ENCODE measurements at places on chromosomes 13 and 19. TPM values are rescaled to one million over a fixed set of nuclear protein-coding genes. Genes with fewer than 3 reads are reported as not detected.

GRCh38 chr19:11814700-11815035 lies 595 bp downstream of the ZNF440 start:
- DNase-seq, result peak; percentile 42

DNA sequence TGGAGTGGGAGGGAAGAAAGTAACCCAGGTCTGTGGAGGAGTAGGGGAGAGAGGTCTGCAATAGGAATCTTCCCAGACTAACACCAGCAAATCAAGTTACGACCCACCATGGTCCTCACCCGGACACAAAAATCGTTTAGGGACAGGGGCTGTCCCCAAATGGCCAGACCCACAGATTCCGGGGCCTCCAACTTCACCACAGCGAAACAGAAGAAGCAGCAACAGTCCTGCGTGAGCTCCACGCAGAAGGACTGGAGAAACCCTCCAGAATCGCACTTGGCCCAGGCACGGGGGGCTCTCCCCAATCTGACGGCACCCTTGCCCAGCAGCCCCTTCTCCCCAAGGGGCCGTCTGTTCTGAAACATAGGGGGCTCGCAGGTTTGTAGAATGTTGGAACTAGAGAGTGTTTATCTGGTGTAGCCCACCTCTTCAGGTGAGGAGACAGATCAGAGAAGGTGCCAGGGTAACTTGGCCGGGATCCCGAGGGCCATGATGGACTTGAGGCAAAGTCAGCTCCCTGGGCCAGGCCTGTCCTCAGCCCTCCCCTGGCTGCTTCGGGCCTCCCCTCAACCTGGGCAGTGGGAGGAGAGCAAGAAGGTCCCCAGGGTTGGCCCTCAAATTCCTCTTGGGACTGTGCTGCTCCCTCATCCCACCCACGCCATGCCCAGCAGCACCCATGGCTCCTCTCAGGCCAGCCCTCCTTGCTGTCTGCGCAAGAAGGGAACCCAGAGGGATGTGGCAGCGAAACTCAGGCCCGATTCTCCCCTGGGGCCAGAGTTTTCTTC lies 82.5 kb upstream of the GPR183 start:
- no peak for DNase-seq

- DNase-seq, result no peak
Observed at GRCh38 chr19:46722421-46723022, 5.6 kb upstream of the PRKD2 start.

- no peak for DNase-seq
Observed at GRCh38 chr13:114059946-114060860, 72.2 kb downstream of the RASA3 start.

- DNase-seq, result no peak
Observed at GRCh38 chr19:45009625-45010255, 8.5 kb downstream of the RELB start.

DNA sequence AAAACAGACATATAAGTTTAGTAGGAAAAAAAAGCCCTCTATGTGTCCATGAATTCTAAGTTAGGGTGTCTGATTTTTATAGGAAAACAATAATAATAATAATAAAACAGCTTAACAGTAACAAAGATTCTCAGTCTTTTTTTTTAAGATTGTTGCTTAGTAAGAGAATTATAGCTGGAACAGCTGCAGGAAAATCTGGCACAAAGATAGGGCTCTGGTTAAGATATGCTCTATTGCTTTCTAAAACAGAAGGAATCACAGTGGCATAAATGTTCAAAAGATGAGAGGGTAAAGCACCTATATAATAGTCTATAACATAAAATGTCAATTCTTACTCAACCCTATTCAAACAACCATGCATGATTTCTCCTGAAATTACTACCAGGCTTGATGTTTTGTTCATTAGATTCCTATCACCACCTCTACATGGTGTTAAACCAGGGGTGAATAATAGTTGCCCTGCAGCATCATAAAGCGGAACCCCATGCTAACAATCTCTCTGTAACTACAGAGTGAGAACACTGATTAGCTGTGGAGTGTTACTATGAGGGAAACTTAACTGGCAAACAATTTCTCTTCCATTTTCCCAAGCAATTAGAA lies 541.4 kb upstream of the MIR17HG start:
- no peak for DNase-seq

DNA sequence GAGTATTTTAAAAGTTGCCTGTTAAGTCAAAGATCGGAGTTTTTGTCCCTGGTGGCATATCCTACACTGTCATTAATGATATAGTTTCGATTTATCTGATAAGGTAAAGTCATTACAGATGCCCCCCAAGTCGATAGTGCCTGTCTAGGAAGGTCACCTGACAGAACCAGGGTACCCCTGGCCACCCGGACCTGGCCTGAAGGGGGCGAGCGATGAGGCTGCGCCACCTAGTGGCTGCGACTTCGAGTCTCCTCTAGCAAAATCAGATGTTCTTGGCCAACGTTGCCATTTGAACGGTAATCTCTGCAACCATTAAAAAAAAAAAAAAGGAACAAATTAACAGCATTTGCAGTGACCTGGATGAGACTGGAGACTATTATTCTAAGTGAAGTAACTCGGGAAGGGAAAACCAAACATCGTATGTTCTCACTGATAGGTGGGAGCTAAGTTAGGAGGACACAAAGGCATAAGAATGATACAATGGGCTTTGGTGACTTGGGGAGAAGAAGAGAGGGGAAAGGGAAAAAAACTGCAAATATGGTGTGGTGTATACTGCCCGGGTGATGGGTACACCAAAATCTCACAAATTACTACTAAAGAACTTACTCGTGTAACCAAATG lies 565.1 kb downstream of the LIG4 start:
- peak; percentile 47 for DNase-seq

- no peak for DNase-seq
Observed at GRCh38 chr13:74794582-74794981, 660.4 kb upstream of the KLF12 start.

Gene PRMT1
- 1,215 TPM for polyA plus RNA-seq

DNA sequence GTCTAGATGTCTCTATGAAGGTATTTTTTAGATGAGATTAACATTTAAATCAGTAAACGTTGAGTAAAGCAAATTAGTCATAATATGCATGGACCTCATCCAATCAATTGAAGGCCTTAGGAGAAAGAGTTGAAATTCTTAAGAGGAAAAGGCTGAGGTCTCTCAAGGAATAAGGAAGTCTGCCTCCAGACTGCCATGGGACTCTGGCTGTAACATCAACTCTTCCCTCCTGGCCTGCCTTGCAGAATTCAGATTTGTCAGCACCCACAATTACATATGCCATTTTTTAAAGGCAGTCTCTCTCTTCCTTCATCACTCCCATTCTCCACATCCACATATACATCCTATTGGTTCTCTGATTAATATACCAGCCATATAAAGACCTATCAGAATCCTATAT lies 28.8 kb upstream of the INTS6 start:
- DNase-seq, result no peak

DNA sequence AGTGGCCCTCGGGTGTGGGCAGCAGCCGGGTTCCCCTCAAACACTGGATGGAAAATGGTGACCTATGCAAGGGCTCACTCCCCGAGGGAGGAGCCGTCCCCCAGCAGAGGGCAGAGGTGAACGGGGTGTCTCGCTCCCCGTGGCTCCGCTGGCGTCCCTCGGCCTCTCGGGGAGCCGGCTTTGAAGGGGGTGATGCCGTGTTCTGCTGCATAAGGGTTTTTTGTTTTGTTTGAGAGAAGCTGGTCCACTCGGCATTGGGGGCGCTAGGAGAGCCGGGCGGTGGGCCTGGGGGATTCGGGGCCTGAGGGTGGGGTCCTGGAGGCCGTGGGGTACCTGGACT lies 4.0 kb downstream of the EFNA2 start:
- DNase-seq, result no peak

Gene KRTDAP
- 0.88 TPM for polyA plus RNA-seq

Gene ZNF835
- polyA plus RNA-seq, result 0.02 TPM

GRCh38 chr19:32624410-32624809 lies 43.4 kb downstream of the PDCD5 start:
- DNase-seq, result no peak

GRCh38 chr19:19433666-19434213 lies 28.3 kb downstream of the GATAD2A start:
- no peak for DNase-seq

DNA sequence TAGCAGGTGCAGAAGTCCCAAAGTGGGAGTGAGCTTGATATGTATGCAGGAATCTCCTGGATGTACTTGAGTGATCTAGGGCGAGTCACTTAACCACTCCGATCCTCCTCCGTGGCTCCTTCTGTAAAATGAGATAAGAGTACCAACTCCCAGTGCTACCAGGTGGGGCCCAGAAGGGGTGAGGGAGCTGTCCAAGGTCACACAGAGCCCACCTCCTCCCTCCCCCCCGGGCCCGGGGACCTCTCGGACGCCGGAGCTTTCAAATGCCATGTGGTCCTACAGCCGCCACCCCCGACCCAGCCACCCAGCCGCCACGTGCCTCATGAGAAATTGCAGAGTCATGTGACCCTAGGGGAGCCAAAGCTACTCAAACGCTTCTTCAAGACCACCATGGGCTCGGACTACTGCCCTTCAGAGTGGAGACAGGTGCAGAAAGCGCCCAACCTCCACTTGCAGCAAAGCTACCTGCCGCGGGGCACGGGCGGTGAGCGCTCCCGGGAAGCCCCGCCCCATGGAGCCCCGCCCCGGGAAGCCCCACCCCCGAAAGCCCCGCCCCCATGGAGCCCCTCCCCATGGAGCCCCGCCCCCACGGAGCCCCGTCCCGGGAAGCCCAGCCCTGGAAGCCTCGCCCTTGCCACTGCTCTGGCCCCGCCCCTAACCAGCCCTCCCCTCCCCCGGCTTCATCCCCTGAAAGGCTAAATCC lies 10.1 kb upstream of the ZNF358 start:
- peak; percentile 81 for DNase-seq

- no peak for DNase-seq
Observed at GRCh38 chr13:52846567-52847321, 1.7 kb downstream of the PCDH8 start.

Gene ATP4A
- 1.4 TPM for polyA plus RNA-seq

DNA sequence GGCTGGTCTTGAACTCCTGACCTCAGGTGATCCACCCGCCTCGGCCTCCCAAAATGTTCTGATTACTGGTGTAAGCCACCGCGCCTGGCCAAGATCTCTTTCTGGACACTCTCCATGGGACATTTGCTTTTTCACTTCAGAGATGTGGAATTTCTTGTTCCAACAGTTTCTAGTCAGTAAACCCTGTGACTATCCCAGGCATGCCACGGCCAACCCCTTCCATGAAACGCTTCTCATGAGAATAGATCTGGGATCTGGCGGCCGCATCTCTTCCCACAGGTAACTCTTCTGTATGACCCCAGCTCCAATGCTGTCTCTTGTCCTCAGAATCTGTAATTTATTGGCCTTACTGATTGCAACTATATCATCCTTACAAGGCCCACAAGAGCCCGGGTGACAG lies 16.2 kb downstream of the PLPP2 start:
- no peak for DNase-seq

DNA sequence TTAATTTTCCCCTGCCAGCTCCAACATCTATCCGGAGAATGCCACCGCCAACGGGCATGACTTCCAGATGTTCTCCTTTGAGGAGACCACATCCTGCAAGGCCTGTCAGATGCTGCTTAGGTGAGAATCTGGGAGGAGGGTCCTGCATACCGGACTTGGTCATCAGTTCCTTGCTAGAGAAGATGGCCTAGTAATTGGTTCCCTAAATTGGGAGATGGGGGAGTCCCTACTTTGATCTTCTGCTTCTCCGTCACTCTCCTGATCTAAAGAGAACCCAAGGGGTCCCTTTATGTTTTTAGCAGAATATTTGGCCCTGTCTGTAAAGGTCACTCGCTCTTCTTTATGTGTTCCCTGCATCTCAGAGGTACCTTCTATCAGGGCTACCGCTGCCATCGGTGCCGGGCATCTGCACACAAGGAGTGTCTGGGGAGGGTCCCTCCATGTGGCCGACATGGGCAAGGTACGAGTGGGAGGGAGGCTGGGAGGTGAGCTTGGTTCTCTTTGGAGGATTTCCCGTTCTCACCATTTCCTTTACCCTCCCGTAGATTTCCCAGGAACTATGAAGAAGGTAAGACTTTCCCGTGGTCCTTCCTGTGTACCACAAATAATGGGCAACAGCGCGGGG lies 54.1 kb upstream of the ADGRE1 start:
- no peak for DNase-seq

GRCh38 chr19:10289167-10289835 lies 451 bp upstream of the ICAM5 start:
- peak; percentile 93 for DNase-seq

Gene BABAM1
- 133 TPM for polyA plus RNA-seq

DNA sequence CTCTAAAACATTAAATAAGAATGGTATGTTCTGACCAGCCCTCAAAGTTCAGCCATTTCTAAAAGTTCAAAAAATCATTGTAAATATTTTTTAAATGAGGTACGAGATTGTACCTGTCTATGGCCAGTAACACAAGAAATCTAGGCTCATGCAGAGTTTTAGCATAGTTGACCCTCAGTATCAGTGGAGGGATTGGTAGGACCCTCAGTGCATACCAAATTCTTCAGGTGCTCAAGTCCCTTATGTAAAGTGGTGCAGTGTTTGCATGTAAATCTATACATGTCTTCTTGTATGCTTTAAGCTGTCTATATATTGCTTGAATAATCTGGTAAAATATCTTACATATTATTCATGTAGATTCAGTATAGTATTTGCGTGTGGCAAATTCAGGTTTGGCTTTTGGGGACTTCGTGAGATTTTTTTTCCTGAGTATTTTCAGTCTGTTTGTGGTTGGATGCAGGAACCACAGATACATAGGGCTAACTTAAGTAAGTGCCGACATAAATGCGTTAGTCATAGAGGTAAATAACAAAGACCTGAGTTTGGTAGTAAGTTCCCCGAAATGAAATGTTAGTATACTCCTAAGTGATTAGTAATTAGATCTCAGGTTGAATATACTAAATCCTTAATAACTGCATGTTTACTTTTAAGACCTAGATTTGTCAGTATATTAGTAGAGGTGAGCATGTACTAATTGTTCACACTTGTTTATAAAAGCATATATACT lies 7.8 kb downstream of the MIR17HG start:
- no peak for DNase-seq

Gene IGSF23
- not detected for polyA plus RNA-seq

GRCh38 chr13:76570510-76570971 lies 315.7 kb downstream of the KCTD12 start:
- DNase-seq, result no peak

GRCh38 chr13:41900918-41901317 lies 60.0 kb downstream of the VWA8 start:
- DNase-seq, result no peak
